ENCODE measurements at places on chromosomes 11 and 22.
A peak's percentile ranks its signal among the peaks of the same experiment; 100 is the strongest.

DNA sequence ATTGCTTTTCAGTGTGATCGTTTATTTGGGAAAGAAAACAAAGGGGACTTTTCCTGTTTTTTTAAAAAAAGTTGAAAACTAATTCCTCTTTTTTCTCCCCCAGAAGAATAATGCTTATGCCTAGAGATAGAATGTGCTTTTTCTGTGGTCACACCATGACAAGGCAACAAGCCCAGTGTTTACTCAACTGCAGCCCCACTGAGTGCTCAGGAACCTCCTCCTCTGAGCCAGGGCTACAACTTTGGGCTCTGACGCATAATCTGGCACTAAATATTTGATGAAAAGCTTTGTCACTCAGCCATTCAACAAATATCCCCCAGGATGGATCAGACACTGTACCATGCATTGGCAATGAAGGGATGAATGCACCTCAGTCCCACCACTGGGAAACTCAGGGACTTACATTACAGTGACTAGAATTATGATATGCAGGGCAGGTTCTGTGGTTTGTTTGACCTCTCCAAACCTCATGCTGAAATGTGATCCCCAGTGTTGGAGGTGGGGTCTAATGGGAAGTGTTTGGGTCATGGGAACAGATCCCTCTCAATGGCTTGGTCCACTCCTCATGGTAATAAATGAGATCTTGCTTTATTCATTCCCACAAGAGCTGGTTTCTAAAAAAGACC is 155.9 kb downstream of the CCDC34 start:
- DNase-seq = no peak

GRCh38 chr22:27435844-27436576 is 365.5 kb downstream of the MN1 start:
- no peak for DNase-seq

GRCh38 chr11:95788921-95789505 is 569 bp downstream of the FAM76B start:
- no peak for DNase-seq

DNA sequence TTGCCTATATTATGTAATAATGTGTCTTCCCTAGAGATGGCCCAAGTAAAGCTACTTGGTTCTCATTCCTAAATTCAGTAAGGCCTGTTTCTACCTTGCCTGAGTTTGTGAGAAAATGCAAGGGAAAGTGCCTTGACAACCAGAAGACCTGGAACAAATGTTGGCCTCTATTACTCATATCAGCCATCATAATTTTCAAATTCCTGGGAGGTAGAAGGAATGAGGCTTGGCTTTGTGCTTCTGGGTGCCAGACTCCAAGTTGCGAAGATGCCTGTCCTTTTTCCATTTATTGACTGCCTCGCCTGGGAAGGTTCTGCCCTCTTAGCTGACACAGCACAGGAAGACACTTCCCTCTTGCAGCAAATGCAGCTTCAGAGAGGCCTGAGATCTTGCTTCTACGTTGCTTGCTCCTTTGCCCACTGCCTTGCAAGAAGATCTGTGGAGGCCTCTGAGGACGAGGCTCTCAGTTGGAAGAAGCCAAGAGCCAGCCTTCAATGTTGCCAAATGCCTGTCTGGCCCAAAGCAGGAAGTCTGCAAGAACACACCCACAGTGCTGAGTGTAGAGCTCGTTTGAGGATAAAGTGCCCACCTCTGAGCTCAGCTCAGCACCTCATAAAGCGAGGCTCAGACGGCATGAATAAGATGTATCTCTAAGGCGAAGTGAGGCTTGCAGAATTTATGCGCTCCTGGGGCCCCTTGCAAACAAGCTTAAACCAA is 120.1 kb downstream of the GALNT18 start:
- no peak for DNase-seq

GRCh38 chr22:46956498-46957215 is 194.2 kb downstream of the TBC1D22A start:
- DNase-seq = no peak

- peak; percentile 95 for DNase-seq
Measured at GRCh38 chr11:65454696-65455456, 32.3 kb downstream of the NEAT1 start.

- peak; percentile 51 for DNase-seq
Measured at GRCh38 chr22:22463855-22464540, 44.5 kb downstream of the ZNF280B start.

DNA sequence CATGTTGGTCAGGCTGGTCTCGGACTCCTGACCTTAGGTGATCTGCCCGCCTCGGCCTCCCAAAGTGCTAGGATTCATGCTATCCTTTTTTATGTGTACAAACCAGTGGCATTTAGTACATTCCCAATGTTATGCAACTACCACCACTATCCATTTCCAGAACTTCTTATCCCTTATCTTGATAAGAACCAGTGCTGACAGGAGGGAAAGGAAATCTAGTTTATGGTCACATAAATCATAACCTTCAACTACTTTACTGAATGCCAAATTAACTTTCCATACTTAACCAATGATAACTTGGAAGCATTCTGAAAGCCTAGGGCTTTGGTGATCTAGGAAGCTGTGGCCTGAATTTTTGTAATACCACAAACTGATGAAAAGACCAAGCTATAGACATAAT is 170.4 kb downstream of the SWAP70 start:
- DNase-seq = no peak

DNA sequence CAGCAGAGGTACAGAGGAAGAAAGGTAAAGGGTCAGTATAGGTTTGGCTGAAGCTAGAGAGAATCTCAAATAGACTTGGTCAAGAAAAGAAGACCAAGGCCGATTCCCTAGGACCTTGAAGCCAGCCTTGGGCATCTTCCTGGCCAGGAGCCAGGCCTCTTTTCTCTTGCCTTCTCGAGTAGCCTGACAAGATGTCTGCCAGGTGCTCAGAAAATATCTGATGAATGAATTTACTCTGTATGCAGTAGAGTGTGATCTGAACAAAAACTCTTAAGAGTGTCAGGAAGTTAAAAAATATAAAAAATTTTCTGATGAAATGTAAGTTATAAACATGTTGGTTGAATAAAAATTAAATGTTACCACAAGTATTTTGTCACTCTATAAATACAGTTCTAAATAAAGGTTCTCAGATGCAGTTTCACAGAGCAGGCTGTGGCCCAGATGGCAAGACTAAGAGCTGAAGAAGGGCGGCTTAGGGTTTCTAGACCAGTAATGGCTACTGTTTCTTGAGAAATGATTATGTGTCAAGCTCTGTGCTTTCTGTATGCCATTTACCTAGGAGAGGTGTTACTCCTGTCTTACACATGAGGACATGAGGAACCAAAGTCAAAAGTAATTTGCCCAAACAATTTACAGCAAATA is 98.1 kb downstream of the ATXN10 start:
- no peak for DNase-seq

GRCh38 chr11:30991802-30992512 is 377.6 kb downstream of the DCDC1 start:
- no peak for DNase-seq

DNA sequence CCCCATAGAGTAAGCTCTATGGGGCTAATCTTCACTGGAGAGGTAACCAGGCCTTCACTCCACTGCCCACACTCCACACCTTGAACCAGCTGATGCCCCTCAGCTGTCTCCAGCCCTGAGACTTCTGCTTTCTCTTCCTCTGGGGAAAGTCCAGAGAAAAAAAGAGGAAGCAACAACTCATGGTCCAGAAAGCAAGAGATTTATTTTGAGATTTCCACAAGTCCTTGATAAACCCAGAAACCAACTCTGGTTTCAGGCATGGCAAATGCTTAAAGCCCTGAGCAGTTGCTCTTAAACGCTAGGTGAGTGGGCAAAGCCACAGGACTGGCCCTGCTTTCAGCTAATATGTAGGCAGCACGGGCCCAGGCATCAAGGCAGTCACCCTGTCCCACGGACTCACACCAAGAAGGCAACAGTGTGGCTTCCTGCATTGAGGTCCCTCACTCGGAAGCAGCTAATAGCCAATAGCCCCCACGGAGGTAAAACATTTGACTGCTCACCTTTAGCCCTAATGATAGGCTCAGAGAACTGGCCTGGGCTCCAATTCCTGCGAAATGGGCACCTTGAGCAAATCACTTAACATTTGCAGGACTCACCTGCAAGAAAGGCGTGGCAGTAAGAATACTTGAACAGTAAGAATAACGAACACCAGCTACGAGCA is 4.3 kb downstream of the CYB561A3 start:
- no peak for DNase-seq

- no peak for DNase-seq
Measured at GRCh38 chr11:68052137-68052873, 13.5 kb downstream of the TCIRG1 start.

- no peak for DNase-seq
Measured at GRCh38 chr11:94814272-94814976, 46.3 kb downstream of the AMOTL1 start.

DNA sequence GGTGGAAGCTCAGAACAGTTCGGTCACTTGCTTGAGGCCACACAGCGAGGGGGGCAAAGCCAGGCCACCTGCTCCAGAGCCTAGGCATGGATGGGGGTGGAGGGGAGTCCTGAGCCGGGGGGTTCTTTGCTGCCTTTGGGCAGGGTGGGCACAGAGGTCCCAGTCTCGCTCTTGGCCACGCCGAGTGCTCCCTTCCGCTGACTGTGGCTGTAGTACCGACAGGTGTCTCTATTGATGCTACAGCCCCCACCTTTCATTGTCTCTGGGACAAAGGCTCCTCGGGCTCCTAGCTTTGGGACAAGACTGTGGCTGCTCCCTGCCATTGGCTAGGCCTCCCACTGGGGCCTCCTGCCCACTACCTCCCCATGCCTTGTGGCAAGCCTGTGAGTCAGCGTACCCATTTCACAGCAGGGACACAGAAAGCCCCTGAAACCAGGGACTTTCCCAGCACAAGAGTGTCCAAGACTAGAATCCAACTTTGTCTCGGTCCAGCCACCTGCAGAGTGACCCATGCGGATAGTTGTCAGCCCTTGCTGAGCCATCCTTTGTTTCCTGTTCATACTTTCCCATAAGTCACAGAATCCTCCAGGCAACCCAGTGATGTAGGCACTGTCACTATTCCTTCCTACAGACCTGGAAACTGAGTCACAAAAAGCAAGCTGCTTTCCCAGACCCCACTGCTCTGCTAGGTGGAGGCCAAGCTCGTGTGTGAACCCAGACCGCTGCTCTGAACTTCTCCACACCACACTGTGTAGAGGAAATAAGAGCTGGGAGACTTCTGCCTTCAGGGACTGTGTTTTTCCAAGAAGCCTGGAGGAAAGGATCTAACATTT is 17.2 kb downstream of the MYEOV start:
- peak; percentile 59 for DNase-seq

DNA sequence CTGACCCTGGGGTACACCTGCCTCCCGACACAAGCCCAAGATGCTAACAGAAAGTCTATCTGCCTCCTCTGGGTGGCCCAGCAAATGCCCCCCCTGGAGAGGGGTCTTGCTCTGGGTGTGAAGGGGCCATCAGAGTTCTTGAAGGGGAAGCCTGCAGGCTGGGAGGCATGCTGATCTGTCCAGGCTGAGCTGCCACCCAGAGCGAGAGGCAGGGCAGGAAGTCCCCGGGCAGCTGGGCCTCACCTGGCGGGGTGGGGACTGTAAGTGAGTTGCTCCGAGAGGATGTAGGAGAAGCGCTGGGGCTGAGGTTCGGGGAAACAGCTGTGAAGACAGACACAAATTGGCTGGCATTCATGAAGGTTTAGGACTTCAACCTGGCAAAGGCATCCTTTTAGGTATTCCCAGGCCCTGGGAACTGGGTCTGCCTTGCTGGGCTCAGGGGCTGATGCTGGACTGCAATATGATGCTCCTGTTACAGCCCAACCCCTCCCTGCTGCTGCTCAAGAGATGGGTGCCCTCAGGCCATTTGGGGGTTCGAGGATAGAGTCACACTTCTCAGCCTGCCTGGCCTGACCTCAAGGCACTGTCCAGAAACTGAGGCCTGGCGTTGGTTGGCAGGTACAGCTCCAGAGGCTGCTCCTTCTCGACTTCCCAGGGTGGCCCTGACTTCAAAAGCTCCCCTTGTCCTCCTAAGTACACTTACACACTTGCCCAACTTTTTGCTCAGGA is 60.2 kb upstream of the LYVE1 start:
- no peak for DNase-seq

GRCh38 chr22:41382098-41382578 is 396 bp downstream of the TEF start:
- peak; percentile 83 for DNase-seq

- DNase-seq = no peak
Measured at GRCh38 chr22:40241200-40241763, 63.6 kb downstream of the TNRC6B start.

DNA sequence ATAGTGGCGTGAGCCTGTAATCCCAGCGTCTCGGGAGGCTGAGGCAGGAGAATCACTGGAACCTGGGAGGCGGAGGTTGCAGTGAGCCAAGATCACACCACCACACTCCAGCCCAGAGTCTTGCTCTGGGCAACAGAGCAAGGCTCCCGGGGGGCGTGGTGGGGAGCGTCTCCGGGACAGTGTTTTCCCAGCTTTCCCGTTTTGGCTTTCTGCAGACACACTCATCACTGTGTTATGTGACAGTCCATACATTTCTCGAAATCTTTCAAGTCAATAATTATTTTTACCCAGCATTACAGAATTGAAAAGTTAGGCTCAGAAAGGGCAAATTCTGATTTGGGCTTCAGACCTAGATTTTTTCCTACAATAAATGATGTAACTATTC is 31.7 kb downstream of the NEAT1 start:
- DNase-seq = no peak

GRCh38 chr11:128725630-128726319 is 31.9 kb downstream of the FLI1 start:
- peak; percentile 58 for DNase-seq

GRCh38 chr11:95058621-95059020 is 8.1 kb upstream of the SRSF8 start:
- no peak for DNase-seq

DNA sequence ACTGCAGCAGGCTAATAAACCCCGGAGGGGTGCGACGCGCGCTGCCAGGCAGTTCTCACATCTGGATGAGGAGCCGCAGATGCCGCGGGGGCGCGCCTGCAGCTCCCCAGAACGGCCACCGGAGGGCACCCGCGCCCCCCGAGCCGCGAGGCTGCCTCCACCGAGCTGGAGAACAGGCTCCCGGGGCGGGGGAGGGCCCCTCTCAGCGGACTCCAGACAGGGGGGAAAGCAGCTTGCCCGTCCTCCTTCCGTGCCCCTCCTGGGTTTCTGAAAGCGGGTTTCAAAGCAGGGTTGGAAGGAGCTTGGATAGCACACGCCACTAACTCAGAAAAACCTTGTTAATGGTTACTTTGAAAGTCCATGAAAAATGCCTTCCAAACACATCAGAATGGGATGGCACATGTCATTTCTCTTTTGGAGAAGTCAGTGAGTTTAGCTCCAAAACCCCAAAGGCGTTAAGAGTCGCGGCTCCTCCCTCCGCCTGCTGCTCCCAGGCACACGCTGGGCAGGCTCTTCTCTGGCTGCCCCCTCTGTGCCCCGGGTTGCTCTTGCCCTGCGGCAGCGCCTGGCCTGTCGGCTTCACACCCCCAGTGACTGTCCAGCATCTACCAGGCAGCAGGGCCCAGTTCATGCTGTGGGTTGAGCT is 317.8 kb downstream of the NTM start:
- peak; percentile 66 for DNase-seq
